ENCODE measurements at places on chromosomes 2 and 18. TPM values are rescaled to one million over a fixed set of nuclear protein-coding genes. Genes with fewer than 3 reads are reported as not detected.

DNA sequence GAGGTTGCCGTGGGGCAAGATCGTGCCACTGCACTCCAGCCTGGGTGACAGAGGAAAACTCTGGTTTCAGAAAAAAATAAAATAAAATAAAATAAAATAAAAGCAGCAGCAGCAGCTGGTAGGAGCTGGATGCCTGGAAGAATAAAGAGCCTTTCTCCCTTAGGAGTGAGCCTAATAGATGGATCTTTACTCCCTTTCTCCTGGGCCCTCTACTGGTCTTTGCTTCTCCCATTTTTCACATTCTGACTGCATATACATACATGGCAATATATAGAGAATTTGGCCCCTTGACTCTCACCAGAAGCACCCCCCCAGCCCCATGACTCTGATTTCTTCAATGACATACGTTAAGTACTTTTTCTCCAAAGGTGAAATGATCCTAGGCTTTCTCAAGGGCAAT, 9.8 kb upstream of the MALT1 start:
- DNase-seq: no peak
- no peaks in the 10 kb centered on the region for H3K27me3 ChIP-seq
- no peak overlapping the region for H3K27ac ChIP-seq
- H3K36me3 ChIP-seq: no peaks in the 10 kb centered on the region
- no peaks in the 10 kb centered on the region for H3K4me1 ChIP-seq

The CAD gene
- 117 TPM for total RNA-seq

DNA sequence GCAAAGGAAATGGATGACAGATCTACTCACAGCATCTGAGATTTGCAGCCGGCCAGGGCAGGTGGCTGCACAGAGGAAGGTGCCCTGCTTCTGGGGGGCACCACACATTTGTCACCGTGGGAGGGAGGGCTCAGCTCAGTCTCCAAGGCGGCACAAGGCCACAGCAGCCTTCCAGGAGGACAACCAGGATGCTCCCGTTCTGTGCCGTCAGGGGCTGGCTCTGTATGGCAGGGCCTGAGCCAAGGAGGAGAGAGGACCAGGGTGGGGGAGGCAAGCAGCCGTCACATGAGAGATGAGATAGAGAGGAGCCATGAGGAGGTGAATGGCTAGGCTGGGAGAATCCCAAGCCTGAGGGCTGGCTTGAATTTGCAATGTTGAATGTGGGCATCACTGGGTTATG, 4.6 kb upstream of the BOK start:
- no peaks in the 10 kb centered on the region for H3K27me3 ChIP-seq
- no peaks in the 10 kb centered on the region for H3K36me3 ChIP-seq
- H3K4me3 ChIP-seq: no peak overlapping the region
- peaks cover 5% of the 10 kb centered on the region for H3K4me1 ChIP-seq

DNA sequence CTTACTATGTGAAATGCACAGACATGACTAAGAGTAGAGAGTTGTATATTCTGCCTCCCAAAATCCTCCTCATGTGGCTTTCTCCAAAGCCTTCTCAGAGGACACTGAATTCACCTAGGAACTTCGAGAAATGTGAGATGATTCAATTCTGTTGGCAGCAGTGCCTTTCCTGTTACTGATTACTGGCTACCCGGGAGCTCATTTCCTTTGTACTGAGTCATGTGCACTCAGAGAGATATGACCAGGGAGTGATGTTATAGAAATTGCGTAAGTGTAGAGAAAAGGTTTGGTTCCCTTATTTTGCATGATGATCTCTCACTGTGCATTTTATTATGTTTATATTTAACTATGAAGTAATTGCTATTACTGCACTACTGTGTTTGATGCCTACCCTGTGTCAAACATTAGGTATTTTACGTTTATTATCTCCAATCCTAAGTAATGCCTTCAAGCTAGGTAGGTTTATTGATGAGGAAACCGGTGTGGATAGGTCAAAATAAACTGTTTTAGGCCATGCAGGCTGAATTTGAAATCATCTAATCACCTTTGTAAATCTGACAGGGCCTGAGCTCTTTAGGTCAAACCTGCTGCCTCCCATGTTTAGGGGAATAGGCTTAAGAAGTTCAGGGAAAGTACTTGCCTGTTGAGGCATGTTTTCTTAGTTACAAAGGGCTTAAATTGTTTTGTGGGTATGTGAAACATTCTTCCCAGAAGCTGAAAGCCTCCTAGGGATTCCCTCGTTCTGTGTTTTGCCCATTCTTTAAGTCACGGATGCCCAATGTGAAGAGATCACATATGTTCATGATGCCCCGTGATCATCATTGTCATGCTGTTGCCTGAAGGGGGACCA, 86.8 kb downstream of the FMNL2 start:
- no peak overlapping the region for H3K4me3 ChIP-seq
- H3K36me3 ChIP-seq: no peaks in the 10 kb centered on the region
- H3K27me3 ChIP-seq: no peaks in the 10 kb centered on the region
- no peak overlapping the region for H3K27ac ChIP-seq
- no peak for DNase-seq

DNA sequence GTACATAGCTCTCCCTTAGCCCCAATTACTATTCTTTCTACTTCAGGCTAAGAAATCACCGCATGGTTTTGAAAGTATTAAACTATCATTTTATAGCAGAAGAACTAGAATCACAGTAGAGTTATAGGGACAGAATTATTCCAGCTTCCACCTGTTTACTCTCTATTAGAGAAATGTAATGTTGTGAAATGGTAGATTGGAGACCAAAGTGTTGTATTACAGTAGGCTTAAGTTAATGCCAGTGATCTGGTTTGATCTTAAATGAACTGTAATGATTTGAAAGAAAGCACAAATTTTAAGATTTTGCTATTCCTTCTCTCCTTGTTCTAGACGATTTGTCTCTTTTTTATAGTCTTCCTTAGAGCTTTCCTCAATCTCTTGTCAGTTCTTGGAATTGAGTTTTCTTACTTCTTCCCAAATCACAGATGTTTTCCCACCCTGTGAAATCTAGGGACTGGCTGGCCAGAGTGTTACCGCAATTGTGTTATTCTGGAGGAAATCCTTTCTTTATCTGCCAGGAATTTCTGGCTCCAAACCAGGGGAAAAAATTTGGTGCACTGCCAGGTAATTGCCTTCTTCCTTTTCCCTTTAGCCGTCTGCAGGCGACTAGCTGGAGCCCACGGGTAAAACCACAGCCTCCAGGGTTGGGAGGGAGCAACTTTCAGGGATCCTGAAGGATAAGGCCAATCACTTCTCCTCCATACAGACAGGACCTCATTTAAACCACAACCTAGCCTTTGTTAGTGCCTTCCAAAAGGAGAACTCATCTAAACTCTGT, 51.7 kb downstream of the NOP58 start:
- H3K36me3 ChIP-seq: peaks cover 2% of the 10 kb centered on the region
- no peak for DNase-seq
- H3K27ac ChIP-seq: no peak overlapping the region
- no peaks in the 10 kb centered on the region for H3K4me1 ChIP-seq
- H3K27me3 ChIP-seq: no peaks in the 10 kb centered on the region

DNA sequence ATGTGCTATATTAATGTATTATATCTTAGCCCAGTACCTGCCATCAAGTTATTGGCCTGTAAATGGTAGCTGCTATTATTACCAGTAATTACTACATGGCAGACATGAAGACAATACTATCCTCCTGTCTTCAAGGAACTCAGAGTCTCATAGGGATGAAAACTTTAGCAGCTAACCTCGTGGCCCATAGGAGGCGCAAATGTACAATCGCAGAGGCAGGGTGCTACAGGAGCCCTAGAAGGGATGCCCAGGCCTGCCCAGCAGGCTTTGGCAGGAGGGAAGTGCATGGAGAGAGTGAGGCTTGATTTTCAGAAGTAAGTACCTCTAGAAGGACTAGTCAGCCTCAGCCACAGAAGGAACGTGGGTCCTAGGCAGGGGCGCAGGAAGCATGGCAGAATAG, 44.7 kb upstream of the KIDINS220 start:
- H3K27me3 ChIP-seq: no peaks in the 10 kb centered on the region
- no peak overlapping the region for H3K4me3 ChIP-seq
- DNase-seq: peak; percentile 83
- H3K4me1 ChIP-seq: no peaks in the 10 kb centered on the region
- H3K27ac ChIP-seq: no peak overlapping the region
- H3K36me3 ChIP-seq: peaks cover 11% of the 10 kb centered on the region

DNA sequence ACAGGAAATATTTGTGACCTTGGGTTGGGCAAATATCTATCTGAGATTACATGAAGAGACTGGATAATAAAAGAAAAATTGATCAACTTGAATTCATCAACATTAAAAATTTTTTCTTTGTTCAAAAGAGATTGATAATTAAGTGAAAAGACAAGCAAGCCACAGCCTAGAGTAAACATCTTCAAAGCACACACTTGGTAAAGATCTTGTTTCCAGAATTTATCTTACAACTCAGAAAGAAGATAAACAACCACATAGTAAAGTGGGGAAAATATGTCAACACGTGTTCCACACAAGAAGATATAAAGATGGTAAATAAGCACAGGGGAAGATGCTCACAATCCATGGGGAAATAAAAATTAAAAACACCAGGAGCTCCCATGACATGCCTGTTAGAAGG, 195.9 kb downstream of the SOX11 start:
- peaks cover 3% of the 10 kb centered on the region for H3K4me1 ChIP-seq
- DNase-seq: no peak
- H3K27ac ChIP-seq: no peak overlapping the region

DNA sequence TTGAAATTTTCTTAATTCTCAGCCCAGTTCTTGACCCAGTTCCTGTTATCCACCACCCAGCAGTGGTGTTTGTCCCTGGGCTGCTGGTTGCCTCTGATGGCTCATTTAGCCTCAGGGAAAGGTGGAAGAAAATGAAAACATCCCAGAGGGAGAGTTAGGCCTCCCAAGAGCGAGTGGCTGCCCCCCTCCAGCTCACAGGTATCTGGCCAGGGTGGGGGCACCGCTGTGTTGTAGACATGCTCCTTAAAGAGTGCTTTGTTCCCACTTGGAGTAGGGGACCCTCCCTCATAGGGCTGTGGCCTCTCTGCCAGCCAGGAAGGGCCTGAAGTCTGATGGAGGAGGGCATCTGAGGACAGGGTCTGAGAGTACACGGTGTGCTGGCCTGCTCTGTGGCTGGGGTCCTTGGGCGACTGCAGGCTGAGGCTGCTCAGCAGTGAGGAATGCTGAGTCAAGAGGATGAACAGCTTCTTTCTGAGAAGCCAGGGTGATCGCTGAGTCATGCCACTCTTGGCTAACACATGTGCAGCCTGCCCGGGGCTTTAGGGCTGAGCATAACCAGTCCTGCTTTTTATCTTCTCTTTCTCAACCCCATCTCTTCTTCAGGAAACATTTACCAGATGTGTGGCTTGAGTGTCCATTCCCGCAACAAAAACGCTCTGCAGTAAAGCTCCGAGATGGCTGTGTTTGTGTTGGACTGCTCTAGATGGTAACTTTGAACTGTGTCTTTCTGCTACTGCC, 72.3 kb downstream of the IL1R2 start:
- no peaks in the 10 kb centered on the region for H3K27me3 ChIP-seq
- no peaks in the 10 kb centered on the region for H3K4me1 ChIP-seq
- H3K36me3 ChIP-seq: peaks cover 2% of the 10 kb centered on the region
- H3K27ac ChIP-seq: no peak overlapping the region
- DNase-seq: peak; percentile 48
- no peak overlapping the region for H3K4me3 ChIP-seq

The SALL3 gene
- total RNA-seq: 52.4 TPM

The ARHGAP25 gene
- total RNA-seq: 1.3 TPM

Measured in H9 (cell line).